ENCODE measurements at places on chromosomes 7 and 10.

DNA sequence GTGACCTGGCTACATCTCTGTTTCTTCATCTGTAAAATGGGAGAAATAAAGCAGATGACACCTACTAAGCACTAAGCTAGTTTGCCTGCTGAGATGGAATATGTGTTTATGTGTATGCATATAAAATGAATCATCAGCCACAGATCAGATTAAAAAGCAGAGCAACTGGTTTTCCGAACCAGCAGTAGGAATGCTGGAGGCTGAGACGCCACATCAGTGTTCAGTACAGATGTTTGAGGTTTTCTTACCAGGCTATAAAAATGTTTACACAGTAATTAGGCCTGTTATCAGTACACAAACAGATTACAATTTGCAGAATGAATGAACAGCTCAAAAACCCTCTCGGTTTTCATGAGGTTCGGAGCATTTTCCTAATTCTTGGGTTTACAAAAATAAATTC lies 85.8 kb downstream of the CALN1 start:
- no peak for DNase-seq

DNA sequence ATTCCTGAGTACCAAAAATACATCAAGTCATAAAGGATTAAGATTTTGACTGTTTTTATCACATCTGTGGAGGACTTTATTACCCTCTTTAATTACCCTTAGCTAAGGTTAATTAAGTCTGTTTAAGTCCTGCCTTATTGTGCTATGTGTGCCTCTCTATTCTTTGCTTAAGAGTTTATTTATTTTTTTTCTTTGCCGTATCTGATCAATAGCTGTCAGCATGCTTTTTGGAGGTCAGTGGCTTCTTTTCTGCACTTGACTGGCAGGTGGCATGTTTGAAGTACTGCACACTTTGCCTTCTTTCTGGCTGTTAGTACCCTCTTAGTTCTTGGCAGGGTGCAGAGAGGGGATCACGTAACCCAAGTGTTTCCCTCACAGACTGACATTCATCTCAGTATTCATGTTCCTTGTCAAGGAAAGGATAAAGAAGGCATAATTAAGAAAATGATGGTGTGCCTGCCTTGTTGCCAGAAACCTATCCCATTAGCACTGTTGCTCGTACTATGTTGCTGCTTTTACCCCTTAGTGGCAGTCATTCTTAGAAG lies 225.8 kb downstream of the EXOC4 start:
- no peak for DNase-seq

- DNase-seq: no peak
Measured at GRCh38 chr7:33459340-33459751, 330.0 kb downstream of the BBS9 start.

DNA sequence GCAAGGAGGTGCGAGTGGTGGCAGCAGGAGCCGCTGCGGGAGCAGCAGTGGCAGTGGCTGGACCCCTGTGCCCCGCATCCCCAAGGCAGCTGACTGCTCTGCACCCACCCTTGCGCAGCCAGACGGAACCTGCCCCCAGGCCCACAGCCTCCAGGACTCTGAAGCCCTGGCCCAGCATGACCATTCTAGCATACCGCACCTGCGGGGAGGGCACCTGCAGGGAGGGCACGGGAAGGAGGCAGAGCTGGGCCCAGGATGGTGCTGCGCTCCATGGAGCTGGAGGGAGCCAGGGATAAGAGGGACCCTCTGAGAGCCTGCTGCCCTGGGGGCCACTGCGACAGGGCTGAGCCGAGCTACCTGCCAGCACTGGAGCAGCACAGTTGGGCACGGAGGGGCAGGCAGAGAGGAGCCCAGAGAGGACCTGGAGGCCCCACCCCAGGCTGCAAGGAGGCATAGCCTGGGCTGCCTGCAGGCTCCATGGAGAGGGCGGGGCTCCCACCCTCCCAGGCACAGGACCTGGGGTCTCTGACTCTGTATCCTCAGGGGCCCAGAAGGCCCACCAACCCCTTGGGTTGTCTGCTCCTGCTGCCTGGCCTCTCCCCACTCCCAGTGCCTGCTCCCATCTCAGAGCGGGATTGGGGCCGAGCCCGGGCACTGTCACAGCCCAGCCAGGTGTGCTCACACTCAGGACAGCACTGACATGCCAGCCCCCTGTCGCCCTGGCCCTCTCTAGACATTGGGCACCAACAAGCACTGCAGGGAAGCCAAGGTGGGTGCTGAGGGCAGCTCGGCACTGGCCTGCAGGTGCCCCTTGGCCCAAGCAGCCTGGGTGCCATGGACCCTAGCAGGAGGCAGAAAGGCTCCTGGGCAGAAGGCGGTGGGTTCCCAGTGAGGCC lies 87.6 kb downstream of the HTR7 start:
- no peak for DNase-seq

GRCh38 chr10:18122753-18123152 lies 17.5 kb upstream of the CACNB2 start:
- DNase-seq: no peak

DNA sequence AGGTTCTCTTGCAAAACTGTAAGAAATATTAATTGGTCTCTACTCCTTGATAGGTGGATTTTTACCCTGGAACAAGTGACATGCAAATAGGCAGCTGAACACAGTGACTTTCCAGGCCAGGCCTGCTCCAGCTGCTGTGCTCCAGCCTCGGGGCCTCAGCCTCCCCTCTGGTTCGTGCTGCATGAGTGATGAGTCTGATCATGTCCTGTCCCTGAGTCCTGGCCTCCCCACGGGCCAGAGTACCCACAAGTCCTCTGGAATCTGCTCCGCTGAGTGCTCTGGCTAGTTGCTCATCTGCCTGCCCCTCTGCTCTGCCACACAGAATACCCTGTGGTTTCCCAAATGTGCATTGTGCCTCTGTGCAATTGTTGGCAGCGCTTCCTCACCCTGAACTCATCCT lies 80.1 kb upstream of the PDZD8 start:
- DNase-seq: no peak

DNA sequence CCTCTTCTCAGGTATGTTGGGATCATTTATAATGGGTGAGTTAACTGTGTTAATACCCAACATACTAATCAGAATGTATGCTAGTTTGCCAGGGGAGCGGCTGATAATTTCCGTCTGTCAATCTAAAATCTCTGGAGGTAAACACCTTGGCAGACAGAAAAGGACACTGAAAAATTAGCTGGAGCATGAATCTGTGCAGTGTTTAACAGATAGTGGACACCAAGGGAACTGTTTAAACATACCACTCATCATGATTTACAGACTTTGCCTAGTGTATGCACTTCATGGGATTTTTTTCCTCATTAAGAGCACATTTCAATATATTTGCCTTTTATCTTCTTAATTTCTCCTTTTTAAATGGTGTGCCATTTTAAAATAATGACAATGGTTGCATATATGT lies 68.2 kb downstream of the SLC13A1 start:
- no peak for DNase-seq

- DNase-seq: no peak
Measured at GRCh38 chr7:24870766-24871165, 109.2 kb downstream of the OSBPL3 start.

- DNase-seq: no peak
Measured at GRCh38 chr10:86795353-86795752, 38.9 kb downstream of the BMPR1A start.

- no peak for DNase-seq
Measured at GRCh38 chr7:25835197-25835596, 316.8 kb upstream of the NFE2L3 start.

All from Right ventricle myocardium superior (tissue), 1 donor.